ENCODE measurements at places on chromosomes 5 and 9.

GRCh38 chr9:18678821-18679590, 205.1 kb downstream of the ADAMTSL1 start:
- DNase-seq = no peak

- no peak for DNase-seq
Observed at GRCh38 chr9:130994135-130995085, 14.6 kb upstream of the LAMC3 start.

GRCh38 chr5:64532657-64533056, 26.8 kb downstream of the RGS7BP start:
- no peak for DNase-seq

DNA sequence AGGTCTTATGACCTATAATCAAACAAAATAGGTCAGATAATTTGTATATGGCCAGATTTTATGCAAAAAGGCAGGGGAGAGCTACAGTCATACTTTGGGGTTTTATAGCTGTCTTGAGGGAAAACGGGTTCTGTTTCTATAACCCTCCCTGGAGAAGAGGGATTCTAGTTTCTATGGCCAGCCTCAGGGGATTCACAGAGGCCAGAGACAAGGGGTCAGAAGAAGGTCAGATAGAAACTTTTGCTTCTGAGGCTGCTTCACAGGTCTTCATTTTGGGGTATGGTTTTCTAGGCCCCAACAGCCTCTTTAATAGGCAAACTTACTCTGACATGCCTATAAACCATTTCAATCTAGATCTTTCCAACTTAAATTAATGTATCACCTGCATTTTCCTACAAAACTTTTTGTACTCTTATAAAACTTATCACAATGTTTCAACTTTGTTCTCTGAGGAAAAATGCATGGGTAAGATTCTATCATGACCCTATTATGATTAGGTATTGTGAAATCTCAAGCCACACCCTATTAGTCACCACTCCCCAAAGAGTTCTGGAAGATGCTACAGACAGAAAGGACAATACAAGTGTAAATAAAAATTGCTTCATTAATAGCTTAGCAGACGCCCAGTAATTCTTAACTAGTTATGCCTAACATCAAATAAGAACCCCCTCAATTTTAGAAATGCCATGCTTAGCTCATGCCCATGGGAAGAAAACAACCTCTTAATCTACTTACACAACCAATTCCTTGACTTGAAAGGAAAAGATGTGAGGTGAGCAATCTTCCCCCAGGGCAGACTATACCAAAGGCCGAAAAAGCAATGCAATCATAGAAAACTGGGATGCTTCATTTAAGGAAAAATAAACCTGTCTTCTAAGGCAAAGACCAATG, 396.6 kb downstream of the TLR4 start:
- no peak for DNase-seq

GRCh38 chr5:127031863-127032232, 1.5 kb upstream of the MARCHF3 start:
- no peak for DNase-seq

- no peak for DNase-seq
Observed at GRCh38 chr5:8097146-8097545, 228.2 kb downstream of the MTRR start.

GRCh38 chr5:42490831-42491230, 67.6 kb downstream of the GHR start:
- no peak for DNase-seq

DNA sequence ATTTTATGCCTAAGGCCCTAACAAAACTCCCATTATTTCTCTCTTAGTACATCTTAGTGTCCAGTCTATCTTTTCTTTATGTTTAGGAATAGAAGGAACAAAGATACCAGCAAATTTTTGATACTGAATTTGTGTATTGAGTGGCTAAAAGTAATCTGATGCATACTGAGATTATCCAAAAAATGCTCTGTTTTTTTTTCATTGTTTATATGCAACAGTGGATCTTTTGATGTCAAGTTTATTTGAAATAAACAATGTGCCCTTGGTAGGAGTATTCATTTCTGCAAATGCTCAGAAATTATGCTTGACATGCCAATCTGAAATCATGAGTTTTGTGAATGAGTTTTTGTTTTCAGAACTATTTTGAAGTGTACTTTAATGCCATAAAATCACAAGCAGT, 58.7 kb downstream of the CCDC192 start:
- DNase-seq = no peak

DNA sequence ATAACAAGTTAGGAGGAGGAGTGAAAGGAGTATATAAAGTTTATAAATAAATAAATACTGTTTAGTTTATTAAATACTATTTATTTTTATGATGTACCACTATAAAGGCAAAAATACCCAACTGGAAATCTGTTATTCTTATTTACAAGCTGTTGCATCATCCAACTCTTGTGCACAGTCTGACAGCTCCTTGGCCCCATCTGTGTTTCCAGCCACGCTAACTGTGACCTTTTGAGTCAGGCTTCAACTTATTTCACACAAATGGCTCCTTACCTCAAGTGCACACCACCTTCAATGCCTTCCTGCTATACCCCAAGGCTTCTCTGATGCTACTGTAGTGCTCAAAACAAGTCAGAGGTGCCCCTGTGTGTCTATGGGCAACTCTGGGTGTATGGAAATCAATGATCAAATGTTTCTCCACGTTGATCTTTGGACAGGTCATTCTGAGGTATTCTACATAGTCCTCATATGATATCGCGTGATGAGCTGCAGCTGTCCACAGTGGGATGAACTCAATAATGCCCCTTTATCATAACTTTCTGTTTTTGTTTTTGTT, 303.2 kb upstream of the GRAMD2B start:
- DNase-seq = no peak

- no peak for DNase-seq
Observed at GRCh38 chr9:96004379-96004778, 128.9 kb downstream of the ERCC6L2 start.

DNA sequence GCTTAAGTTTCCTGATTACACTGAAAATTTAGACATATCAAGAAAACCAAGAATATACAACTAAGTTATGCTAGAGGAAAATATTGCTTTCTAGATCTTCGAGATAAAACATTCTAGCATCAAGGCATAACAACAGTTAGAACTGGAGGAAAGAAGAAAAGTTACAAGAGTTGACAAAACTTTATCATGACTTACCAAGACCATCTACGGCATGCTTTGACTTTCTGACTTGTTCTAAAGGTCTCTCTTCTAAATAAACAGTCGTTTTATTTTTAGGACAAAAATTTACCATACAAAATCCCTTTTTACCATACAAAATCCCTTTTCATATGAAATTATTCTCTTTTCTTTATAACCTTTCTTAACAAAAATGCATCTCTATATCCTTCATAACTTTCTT, 1110.1 kb upstream of the CDH10 start:
- no peak for DNase-seq

DNA sequence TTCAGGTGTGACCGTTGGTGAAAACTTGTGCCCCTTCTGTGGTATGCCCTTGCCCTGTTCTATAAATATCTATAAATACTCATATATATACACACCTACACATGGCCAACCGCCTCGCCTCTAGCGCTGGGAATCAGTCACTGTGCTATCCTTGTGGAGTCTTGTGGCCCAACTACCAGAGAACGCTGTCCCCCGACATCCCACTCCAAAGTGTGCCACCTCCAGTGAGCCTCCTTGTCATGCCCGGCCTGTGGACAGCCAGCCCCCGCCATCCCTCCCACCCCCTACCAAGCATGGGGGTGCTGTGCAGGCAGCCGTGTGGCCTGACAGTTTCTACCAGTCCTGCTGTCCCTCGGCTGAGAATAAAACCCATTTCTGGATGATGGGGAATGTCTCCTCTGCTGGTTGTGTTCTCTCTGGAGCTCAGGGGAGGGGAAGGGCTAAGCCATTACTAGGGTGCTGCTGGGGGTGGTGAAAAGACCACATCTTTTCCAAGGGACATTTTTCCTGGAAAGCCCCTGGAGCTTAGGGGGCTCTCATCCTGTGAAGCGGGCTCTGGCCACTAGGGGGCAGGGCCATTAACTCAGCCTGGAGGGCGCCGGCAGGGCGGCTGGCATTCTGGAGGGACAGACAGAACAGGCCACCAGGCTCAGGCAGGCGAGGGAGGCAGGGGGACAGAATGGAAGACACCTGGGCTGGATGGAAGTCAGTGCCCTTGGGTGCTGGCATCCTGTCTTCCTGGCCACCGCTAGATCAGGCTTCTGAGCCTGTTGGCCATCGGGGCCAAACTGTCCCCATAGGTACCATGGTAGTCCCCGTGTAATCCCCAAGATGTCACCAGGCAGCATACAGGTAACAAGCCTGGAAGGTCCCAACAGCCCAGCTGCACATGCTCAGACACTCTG, 20.7 kb downstream of the GOLGA2 start:
- DNase-seq = peak; percentile 26

DNA sequence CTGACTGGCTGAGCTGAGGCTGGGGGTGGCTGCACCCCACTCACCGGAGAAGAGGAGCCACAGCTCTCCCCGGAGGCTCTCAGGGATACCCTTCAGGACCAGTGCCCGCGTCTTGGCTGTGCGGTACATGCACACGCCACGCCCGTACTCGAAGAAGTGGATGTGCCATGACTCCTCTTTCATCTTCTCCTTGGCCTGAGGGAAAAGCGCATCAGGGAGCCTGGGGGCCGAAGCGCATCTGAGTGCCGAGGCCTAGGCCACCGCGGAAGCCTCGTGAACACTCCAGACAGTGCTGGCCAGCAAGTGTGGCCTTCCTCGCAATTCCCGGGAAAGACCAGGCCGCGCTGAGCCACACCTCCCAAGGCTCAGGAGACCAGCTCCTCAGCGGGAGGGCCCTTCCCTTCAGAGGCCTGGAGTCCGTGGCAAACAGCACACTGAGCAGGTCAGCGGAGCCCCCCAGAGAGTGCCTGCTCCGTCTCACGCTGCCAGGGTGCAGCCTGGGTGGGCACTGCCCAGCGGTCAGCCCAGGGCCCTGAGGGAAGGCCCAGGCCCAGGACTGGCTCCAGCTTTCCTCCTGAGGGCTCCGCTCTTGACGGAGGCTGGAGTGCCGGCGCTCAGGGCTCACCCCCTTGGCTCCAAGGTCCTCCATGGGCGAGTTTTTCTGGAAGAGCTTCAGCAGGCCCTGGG, 20.5 kb upstream of the MRNIP start:
- DNase-seq = no peak

DNA sequence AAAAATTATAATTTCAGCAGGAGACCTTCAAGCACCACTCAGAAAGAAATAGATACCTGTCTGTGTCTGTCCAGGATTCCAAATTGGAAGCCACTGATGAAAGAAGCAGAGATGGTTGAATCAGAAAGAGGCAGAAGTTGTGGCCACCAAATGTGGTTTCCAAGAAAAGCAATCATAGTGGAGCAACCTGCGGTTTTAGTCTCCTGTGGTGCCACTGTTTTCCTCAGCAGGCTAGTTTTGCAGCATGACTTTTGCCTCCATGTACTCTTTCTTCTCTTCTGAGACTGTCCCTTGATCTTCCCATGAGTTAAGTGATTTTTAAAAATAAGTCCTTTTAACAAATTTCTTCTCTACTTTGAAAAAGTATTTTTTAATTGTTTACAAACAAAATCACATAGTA, 535.8 kb downstream of the CYLC2 start:
- DNase-seq = no peak

DNA sequence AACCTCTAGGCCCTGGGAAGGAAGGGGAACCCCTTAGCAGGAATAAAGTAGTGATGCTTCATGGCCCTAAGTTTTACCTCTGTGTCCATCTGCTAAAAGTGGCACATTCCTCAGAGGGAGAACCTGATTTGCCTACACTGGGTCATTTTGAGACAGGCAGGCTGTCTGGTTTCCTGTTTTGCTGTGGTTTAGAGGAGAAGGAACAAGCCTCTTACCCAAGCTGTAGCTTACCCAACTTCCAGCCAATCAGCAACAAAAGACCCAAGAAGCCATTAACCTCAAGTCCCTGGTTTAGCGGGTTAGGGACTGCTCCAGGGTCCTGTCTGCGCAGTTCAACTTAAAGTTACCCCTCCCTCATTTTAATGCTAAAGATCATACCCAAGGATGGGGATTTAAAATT, 411.0 kb downstream of the MAT2B start:
- peak; percentile 79 for DNase-seq

GRCh38 chr9:116812231-116813030, 125.3 kb downstream of the TRIM32 start:
- DNase-seq = no peak

- peak; percentile 12 for DNase-seq
Observed at GRCh38 chr9:88694625-88695024, 159.6 kb downstream of the NXNL2 start.

GRCh38 chr5:95718203-95718602, 12.9 kb upstream of the RHOBTB3 start:
- no peak for DNase-seq

- DNase-seq = no peak
Observed at GRCh38 chr9:133875131-133875530, 117.0 kb downstream of the VAV2 start.

- no peak for DNase-seq
Observed at GRCh38 chr9:33329117-33329563, 38.8 kb downstream of the NFX1 start.

DNA sequence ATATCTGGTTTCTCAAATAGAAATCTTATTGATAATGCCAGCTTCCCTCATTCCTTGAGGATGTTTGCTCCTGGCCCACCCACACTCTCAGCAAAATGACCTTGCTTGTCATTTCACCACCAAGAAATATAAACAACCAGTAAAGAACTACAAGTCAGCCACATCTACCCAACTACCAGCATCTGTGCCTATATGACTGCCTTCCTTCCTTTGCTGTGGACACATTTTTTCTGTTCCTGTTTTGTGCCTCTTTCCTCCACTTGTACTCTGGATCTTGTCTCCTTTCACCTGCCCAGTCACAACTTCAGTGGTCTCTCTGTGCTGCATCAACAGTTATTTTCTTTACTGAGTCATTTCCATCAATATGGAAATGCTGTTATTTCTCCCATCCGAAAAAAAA, 20.3 kb downstream of the KIF2A start:
- no peak for DNase-seq

GRCh38 chr5:145585443-145586148, 249.5 kb downstream of the PRELID2 start:
- no peak for DNase-seq

DNA sequence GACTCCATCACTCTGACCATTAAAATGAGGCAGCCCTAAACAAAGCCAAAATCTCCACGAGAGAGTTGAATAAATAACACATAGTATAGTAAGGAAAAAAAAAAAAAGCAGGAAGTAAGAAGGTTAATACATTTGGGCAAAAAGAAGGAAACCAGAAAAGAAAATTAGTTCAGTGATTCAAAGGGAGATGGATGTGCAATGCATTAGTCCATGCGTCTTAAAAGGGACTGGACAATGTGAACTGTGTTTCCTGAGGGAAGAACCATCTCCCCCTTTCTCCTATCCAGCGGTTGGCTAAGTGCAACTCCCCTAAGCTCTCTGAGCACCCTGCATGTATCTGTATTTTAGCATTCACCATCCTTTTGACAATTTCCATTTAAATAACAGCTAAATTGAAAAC, 1.4 kb downstream of the ANKRA2 start:
- no peak for DNase-seq

- no peak for DNase-seq
Observed at GRCh38 chr9:133735415-133735775, 2.8 kb downstream of the SARDH start.

- no peak for DNase-seq
Observed at GRCh38 chr5:116135344-116135743, 50.5 kb downstream of the COMMD10 start.

GRCh38 chr9:76692458-76693129, 71.6 kb upstream of the PCA3 start:
- no peak for DNase-seq

Data from pons (tissue), 1 donor.